ENCODE measurements at places on chromosomes 7 and 10.

DNA sequence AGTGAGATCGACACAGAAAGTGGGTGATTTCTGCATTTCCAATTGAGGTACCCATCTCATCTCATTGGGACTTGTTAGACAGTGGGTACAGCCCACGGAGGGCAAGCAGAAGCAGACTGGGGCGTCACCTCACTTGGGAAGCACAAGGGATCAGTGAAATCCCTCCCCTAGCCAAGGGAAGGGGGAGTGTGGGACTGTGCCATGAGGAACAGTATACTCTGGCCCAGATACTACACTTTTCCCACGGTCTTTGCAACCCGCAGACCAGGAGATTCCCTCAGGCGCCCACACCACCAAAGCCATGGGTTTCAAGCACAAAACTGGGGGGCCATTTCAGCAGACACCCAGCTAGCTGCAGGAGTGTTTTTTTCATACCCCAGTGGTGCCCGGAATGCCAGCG, 99.8 kb downstream of the ODAD2 start:
- H3K27me3 ChIP-seq = no peaks in the 10 kb centered on the region
- H3K27ac ChIP-seq = no peak overlapping the region
- H3K36me3 ChIP-seq = no peaks in the 10 kb centered on the region
- DNase-seq = no peak
- no peak overlapping the region for H3K4me3 ChIP-seq

- H3K27ac ChIP-seq = peak overlapping the region; percentile 34
- DNase-seq = no peak
- no peaks in the 10 kb centered on the region for H3K27me3 ChIP-seq
- H3K4me3 ChIP-seq = no peak overlapping the region
- peaks cover 3% of the 10 kb centered on the region for H3K4me1 ChIP-seq
Observed at GRCh38 chr7:131188367-131189339, 139.0 kb upstream of the MKLN1 start.

- H3K27ac ChIP-seq = no peak overlapping the region
- no peaks in the 10 kb centered on the region for H3K36me3 ChIP-seq
- H3K4me3 ChIP-seq = no peak overlapping the region
- DNase-seq = no peak
Observed at GRCh38 chr10:74451127-74451829, 300.3 kb downstream of the ADK start.

DNA sequence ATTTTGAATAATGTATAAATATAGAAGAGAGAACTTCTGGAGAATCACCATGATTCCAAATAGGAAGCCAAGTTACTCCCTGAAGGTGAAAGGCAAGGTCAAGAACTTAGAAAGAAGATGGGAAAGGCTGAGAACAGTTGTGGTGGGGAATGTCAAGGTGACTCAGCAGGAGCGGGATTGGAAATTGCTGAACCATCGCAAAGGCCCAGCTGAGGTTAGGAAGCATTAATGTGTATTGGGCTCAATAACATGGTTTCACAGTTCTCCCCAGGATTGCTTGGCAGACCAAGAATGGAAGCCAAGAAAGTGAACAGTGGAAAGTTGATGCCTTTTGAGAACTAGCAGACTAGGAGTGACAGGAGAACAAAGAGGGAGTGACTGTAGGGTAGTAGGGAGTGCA, 133.3 kb downstream of the VTI1A start:
- no peak for DNase-seq
- H3K27ac ChIP-seq = no peak overlapping the region
- H3K27me3 ChIP-seq = no peaks in the 10 kb centered on the region

DNA sequence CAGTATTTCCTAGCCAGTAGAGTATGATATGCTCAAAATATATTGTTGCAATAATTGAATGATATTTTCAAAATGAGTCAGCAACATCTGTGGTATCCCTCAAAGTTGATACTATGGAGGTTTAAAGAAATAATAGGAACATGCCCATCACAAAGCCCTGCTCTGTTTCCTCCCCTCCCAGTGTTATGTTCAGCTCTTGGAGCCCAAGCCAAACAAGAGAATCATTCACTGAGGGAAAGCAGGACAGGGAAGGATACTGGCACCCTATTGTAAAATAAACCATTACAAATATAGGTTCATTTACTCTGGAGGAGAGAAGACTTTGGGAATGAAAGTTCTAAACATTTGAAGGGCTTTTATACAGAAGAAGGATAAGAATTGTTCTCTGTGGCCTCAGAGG, 37.6 kb downstream of the SORCS3 start:
- no peak overlapping the region for H3K27ac ChIP-seq
- H3K27me3 ChIP-seq = no peaks in the 10 kb centered on the region
- no peak overlapping the region for H3K4me3 ChIP-seq
- H3K4me1 ChIP-seq = no peaks in the 10 kb centered on the region
- H3K36me3 ChIP-seq = no peaks in the 10 kb centered on the region

- no peaks in the 10 kb centered on the region for H3K4me1 ChIP-seq
- no peak overlapping the region for H3K27ac ChIP-seq
Observed at GRCh38 chr7:5363729-5364128, 59.9 kb downstream of the TNRC18 start.

GRCh38 chr10:4062072-4062471, 277.1 kb upstream of the KLF6 start:
- no peak for DNase-seq
- H3K4me1 ChIP-seq = peaks cover 5% of the 10 kb centered on the region
- H3K36me3 ChIP-seq = no peaks in the 10 kb centered on the region
- H3K27ac ChIP-seq = peak overlapping the region; percentile 60

DNA sequence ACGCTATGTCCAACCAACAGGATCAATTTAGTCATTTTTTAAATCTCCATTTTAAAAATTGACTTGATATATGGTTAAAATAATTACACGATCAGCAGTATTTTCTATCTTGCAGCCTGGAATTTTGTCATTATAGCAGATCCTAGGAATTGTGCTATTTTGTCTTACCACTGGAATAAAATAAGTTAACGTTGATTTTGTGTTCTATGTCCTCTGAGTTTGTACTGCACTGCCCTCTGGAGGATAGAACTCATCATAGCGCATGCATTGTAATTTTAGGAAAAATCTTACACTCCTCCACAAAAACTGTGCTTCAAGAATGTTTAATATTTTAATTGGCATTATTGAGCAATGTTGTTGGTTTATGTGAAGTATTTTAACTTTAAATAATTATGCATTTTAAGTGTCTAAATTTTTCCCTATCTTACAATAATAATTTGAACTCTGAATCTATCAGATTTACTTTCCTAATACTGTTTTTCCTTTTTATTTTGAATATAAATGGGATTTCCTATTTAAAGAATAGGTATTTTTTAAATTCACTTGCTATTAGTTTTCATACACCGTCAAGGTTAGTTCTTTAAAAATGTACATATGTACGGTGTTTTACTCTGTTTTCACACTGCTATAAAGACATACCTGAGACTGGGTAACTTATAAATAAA, 220.1 kb downstream of the PPP1R3A start:
- no peak overlapping the region for H3K4me3 ChIP-seq
- DNase-seq = no peak
- no peaks in the 10 kb centered on the region for H3K36me3 ChIP-seq
- no peak overlapping the region for H3K27ac ChIP-seq
- H3K27me3 ChIP-seq = no peaks in the 10 kb centered on the region
- no peaks in the 10 kb centered on the region for H3K4me1 ChIP-seq

- H3K36me3 ChIP-seq = no peaks in the 10 kb centered on the region
- H3K4me1 ChIP-seq = no peaks in the 10 kb centered on the region
- no peak overlapping the region for H3K4me3 ChIP-seq
- no peaks in the 10 kb centered on the region for H3K27me3 ChIP-seq
Observed at GRCh38 chr7:115526278-115526677, 504.3 kb downstream of the TFEC start.

DNA sequence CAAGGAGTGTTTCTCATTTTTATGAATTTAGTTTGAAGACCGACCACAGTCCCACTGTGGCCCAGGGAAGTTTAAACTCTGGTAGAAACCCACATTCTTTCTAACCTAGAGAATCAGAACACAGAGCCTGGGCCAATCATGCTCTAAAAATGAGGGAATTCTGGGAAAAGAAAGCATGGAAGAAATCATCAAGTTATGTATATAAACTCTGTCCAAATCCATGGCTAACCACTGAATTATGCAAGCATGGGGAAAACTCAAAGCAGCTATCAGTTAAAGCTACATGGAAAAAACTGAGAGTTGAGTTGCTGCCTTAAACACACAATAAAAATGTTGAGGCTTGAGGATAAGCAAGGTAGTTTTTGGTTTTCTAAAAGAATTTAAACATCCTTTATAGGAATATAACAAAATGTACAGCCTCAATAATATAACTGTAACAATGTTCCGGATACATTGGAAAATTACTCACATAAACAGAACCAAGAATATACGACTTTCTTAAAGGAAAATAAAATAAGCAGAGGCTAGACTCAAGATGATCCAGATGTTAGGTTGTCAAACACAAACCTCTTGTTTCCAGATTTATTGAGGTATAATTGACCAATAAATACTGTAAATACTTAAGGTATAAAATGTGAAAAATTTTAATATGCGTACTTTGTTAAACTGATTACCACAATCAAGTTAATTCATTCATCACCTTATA, 311.2 kb upstream of the GNAI1 start:
- no peak for DNase-seq
- no peak overlapping the region for H3K4me3 ChIP-seq
- no peak overlapping the region for H3K27ac ChIP-seq

- DNase-seq = peak; percentile 72
- H3K27me3 ChIP-seq = no peaks in the 10 kb centered on the region
- H3K4me1 ChIP-seq = peaks cover 25% of the 10 kb centered on the region
- H3K4me3 ChIP-seq = peak overlapping the region; percentile 92
- peaks cover 19% of the 10 kb centered on the region for H3K36me3 ChIP-seq
Observed at GRCh38 chr10:133309100-133309719, 496 bp downstream of the ZNF511 start.

DNA sequence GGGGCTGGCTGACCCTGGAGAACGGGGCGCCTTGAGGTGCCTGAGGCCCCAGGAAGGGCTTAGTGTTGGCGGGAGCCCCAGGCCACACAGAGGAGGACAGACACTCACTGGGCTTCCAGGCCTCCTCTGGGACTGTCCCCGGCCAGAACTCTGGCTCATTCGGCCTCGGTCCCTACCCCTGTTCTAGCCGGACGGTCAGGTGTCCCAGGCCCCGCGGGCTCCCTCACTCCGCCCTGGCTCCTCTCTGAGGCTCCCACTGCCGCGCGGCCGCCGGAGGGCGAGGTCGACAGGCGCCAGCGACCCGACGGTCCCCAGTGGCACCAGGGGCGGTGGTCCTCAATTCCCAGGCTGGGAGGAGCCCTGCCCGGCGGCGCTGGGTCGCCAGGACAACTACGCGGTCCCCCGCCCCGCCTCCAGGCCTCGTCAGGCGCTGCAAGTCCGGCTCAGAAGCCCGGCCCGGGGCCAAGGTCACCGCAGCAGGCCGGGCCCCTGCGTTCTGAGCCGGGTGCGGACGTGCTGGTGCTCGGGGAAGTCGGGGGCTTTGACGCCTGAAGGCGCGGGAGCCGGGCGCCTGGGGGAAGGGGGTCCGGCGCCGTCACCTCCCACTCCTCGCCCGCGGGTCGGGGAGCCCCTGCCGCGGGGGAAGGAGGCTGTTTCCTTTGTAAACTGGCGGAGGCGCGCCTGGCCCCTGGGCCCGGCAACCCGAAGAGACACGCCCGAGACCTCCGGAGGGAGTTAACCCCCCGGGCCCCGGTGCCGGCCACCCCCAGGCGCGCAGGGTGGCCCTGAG, 1.1 kb upstream of the PWWP2B start:
- peak overlapping the region; percentile 91 for H3K27ac ChIP-seq
- H3K36me3 ChIP-seq = no peaks in the 10 kb centered on the region
- peak overlapping the region; percentile 74 for H3K4me3 ChIP-seq
- peaks cover 26% of the 10 kb centered on the region for H3K4me1 ChIP-seq

DNA sequence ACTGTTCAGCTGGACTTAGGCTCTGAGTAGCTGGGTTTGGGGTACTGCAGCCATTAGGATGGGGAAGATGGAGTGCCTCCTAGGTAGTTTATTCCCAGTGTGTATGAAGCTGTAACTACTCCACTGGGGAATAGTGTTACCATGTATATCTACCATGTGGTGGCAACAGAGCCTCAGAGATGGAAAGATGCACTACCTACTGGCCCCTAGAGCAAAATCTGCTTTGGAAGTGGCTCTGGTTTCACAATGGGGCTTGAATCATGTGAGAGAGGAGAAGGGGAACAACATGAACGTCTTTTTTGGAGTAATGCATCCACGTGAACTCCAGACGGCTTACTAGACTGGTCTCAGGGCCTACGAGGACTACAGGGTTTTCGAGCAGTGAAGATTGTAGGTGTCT, 167.3 kb downstream of the CALCR start:
- no peaks in the 10 kb centered on the region for H3K27me3 ChIP-seq
- H3K4me1 ChIP-seq = no peaks in the 10 kb centered on the region
- no peak for DNase-seq
- no peaks in the 10 kb centered on the region for H3K36me3 ChIP-seq
- H3K4me3 ChIP-seq = no peak overlapping the region

GRCh38 chr7:140876519-140877248, 48.0 kb downstream of the BRAF start:
- H3K27ac ChIP-seq = no peak overlapping the region
- H3K27me3 ChIP-seq = no peaks in the 10 kb centered on the region
- no peak for DNase-seq

- no peak overlapping the region for H3K27ac ChIP-seq
- no peak overlapping the region for H3K4me3 ChIP-seq
- no peaks in the 10 kb centered on the region for H3K36me3 ChIP-seq
Observed at GRCh38 chr10:22621726-22622125, 92.7 kb downstream of the PIP4K2A start.

- no peaks in the 10 kb centered on the region for H3K27me3 ChIP-seq
- DNase-seq = no peak
- no peaks in the 10 kb centered on the region for H3K4me1 ChIP-seq
- no peak overlapping the region for H3K4me3 ChIP-seq
- no peak overlapping the region for H3K27ac ChIP-seq
- no peaks in the 10 kb centered on the region for H3K36me3 ChIP-seq
Observed at GRCh38 chr10:96746503-96746902, 26.2 kb upstream of the PIK3AP1 start.

GRCh38 chr10:86252556-86252955, 114.0 kb downstream of the GRID1 start:
- no peaks in the 10 kb centered on the region for H3K36me3 ChIP-seq
- H3K27me3 ChIP-seq = no peaks in the 10 kb centered on the region
- no peaks in the 10 kb centered on the region for H3K4me1 ChIP-seq
- H3K4me3 ChIP-seq = no peak overlapping the region
- H3K27ac ChIP-seq = no peak overlapping the region

- H3K36me3 ChIP-seq = no peaks in the 10 kb centered on the region
- peaks cover 9% of the 10 kb centered on the region for H3K4me1 ChIP-seq
- H3K27me3 ChIP-seq = no peaks in the 10 kb centered on the region
Observed at GRCh38 chr10:101061624-101062231, at the start of gene KAZALD1. KAZALD1 (plus strand) TSS chr10:101061989; CDS start chr10:101062593, 604 bp downstream.

DNA sequence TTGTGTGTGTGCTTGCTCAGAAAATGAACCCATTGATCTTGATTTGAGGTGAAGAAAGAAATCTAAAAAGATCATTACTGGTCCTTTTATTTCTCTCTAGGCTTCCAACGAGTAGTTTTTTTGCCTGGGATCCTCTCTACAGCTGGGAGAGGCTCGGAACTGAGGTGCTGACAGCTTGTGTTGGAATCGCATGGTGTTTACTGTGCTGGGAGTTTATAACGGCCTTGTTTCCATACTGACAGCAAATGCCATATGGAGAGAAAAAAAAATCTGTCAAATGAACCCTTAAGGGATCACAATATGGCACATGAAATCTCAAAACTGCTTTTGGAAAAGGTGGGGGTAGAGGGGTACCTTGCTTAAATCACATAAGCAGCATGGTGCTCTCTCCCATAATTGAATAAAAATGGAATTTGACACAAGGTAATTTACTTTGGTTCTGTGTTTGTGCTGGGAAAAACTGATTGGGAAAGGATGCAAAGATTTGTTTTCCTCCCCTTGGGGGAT, 165.0 kb downstream of the RGS10 start:
- peaks cover 18% of the 10 kb centered on the region for H3K4me1 ChIP-seq
- no peak overlapping the region for H3K4me3 ChIP-seq
- H3K27me3 ChIP-seq = no peaks in the 10 kb centered on the region
- no peak for DNase-seq

GRCh38 chr7:21338728-21339164, 89.1 kb upstream of the SP4 start:
- H3K4me1 ChIP-seq = no peaks in the 10 kb centered on the region
- H3K36me3 ChIP-seq = no peaks in the 10 kb centered on the region
- no peak overlapping the region for H3K4me3 ChIP-seq
